ENCODE measurements at places on chromosomes 12 and 14. TPM values are rescaled to one million over a fixed set of nuclear protein-coding genes. Genes with fewer than 3 reads are reported as not detected.
A peak's percentile ranks its signal among the peaks of the same experiment; 100 is the strongest.

The INSM2 gene
- not detected for total RNA-seq

The LRRC9 gene
- total RNA-seq: not detected

The NYNRIN gene
- 15.1 TPM for total RNA-seq

The DACT1 gene
- not detected for total RNA-seq

The SMAGP gene
- 36.3 TPM for total RNA-seq

The TMEM63C gene
- total RNA-seq: 2.2 TPM

The ESRRB gene
- total RNA-seq: not detected

The VWF gene
- 0.88 TPM for total RNA-seq

The PDE3A gene
- not detected for total RNA-seq

DNA sequence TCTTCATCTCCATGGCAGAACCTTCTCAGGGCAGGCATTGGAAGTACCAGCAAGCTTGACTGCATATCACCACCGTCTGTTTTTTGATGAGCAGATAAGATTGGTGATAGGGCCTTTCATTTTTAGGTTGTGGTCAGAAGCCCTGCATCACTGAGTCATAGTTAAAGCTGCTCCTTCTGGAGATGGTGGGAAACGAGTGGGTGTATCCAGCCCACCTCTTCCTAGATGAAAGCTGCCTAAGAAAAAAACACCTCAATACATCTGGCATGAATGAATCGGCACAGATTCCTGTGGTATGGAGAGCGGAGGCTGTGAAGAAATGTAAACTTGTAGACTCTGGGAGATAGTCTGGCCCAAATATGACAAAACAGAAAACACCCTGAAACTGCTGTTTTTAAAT is 248.7 kb upstream of the EGLN3 start:
- DNase-seq: peak; percentile 43

GRCh38 chr14:55272387-55272786 is 1.2 kb downstream of the FBXO34 start:
- no peak for DNase-seq

GRCh38 chr12:132818562-132818961 is 10.1 kb downstream of the GOLGA3 start:
- DNase-seq: no peak

DNA sequence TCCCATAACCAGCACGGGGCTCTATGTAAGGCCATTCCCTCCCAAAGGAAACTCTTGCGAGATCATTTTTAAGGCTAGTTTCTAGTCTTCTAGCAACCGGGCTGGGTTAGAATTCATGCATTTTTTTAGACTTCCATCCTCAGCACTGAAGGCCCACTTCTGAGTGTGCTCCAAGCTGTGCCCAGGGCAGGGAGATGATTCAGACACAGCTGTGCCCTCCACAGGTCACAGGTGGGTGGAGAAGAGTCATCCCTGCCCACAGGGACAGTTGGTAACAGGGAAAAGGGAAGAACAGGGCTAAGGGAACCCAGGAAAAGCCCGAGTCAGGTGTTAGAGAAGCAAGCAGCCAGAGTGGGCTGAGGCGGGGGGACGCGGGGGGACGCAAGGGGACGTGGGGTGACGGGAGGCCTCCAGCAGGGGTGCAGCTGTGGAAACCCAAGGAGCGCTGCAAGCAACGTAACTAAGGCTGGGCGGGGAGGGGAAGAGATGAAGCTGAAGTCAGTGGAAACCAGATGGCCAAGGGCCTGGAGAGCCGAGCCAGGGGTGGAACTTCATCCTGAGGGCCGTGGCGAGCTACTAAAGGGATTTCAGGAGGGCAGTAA is 27.2 kb upstream of the PPP2R5C start:
- DNase-seq: peak; percentile 33

DNA sequence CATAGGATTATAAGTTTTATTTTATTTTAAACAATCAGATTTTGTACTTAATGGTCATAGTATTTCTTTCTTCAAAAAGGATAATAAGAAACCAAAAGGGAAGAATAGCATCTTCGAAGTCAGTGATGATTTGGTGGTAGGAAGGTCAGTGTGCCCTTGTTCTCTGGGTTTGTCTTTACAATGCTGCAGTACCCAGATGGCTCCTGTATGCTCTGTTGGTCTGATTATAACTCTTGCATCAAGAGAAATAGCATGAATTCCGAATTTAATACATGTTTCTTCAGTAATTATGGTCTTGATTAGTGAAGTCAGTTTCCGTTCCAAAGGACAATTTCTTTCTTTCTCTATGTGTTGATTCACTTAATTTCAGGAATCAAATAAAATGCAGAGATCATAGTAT is 180.2 kb downstream of the TMTC2 start:
- no peak for DNase-seq

- no peak for DNase-seq
Measured at GRCh38 chr12:82688596-82688995, 1.9 kb downstream of the TMTC2 start.

GRCh38 chr12:5808981-5809380 is 136.1 kb downstream of the ANO2 start:
- DNase-seq: no peak

GRCh38 chr12:110449799-110450497 is at the start of gene ARPC3:
ARPC3 (minus strand) TSS chr12:110450337; CDS start chr12:110450260, 77 bp downstream.
- peak; percentile 93 for DNase-seq

DNA sequence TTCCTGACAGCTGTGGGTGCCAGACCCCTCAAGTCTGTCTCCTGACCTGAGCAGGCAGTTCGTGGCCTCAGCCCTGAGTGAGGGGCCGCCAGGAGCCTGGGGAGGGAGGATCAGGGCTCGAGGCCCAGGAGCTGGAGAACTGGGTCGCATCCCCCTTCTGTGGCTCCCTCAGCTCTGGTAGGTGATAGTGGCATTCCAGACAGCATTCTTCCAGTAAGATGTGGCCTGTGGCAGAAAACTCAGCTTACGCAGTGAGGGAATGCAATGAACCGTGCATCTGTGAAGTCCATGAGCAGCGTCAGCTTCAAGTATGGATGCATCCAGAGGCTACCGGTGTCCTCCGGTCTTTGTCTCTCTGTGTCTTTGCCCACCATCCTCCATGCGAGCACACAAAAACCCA is 28.4 kb upstream of the FBRSL1 start:
- no peak for DNase-seq

DNA sequence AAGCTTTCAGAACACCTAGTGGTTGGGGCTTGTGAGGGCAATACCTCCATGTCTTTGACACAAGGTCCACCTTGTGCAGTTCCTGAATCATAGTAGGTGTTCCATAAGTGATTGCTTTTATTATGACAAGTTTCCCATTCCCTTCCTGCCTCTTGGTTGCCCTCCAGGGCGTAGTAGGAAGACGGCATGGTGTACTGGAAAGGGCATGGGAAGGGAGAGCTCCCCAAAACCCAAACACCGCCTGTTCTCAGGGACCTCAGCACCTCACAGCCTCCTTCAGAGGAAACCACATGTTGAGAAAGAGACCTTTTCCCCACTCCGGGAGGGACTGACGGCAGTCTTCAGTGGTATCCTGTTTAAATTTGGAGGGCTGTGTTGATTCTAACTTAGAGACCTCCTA is 21.1 kb downstream of the EVL start:
- no peak for DNase-seq

GRCh38 chr12:47449797-47450196 is 256.0 kb downstream of the RPAP3 start:
- DNase-seq: no peak

GRCh38 chr12:131894981-131895639 is 688 bp downstream of the ULK1 start:
- no peak for DNase-seq

DNA sequence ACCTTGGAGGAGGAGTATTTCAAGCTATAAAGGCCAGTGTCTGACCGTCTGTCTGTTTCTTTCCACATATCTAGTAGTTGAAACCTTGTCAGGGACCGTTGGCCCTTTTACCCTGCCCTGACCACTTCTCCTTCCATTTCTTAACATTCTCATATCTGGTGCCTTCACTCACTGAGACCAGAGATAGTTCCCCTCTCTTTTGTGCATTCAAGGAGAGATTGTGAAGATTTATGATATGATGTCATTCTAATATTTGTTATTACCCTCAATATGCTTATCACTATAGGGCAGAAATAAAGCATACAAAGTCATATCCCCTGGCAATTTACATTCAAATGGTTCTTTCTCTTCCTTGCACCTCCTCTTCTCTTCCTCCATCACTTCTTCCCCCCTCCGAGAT is 83.3 kb downstream of the PLXNC1 start:
- no peak for DNase-seq

GRCh38 chr12:3304436-3305165 is 186.4 kb upstream of the PRMT8 start:
- DNase-seq: peak; percentile 88

GRCh38 chr12:63424671-63425070 is 243.6 kb downstream of the DPY19L2 start:
- DNase-seq: no peak

DNA sequence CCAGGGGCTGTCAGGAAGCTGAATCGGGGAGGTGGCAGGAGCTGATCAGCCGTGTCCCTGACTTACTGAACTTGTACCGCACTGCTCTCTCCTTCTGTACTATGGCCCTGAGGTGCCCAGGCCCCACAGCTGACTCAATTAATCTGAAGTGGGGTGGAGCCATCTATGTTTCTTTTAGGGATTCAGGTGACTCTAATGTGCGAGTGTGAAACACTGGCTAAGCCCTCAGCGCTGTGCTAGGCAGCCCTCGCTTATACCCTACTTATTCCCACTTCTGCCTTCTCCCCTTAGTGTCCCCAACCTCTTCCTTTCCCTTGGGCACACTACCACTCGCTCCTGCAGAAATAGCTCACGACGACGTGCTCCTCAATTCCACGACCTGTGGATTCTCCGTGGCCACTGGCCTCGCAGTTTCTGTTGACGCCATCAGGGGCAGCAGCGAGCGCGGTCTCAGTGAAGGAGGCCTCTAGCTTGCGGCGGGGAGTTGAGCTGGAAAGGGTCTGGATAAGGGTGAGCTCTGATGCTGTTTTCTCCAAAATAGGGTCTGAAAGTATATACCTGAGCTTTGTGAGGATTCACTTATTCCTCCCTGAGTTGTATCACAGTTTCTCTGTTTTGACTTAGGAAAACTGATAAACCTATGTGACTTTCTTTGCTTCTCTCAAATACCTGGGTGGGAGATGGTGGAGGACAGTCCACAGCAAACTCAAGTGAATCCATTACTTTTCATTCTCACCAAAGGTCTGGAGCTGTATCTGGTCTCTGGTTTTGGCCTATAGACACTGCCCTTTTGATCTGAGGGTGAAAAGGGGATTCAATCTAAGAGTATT is 167.6 kb downstream of the SLC41A2 start:
- no peak for DNase-seq

- DNase-seq: no peak
Measured at GRCh38 chr12:111327474-111327873, 41.4 kb downstream of the PHETA1 start.

GRCh38 chr12:91133871-91134270 is 22.6 kb upstream of the LUM start:
- no peak for DNase-seq

DNA sequence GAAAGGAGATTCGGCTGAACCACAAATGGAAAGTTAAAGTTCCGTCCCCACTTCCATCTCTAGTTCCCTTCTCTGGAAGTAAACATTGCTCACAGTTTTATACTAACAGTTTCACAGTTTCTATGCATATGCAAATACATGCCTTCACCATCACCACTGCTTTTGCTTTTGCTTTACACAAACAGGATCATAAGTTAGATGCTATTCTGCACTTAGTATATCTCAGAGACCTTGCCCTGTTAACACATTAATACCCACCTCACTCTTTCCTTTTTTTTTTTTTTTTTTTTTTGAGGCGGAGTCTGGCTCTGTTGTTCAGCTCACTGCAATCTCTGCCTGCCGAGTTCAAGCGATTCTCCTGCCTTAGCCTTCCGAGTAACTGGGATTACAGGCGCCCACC is 890 bp downstream of the TEP1 start:
- no peak for DNase-seq

GRCh38 chr12:114655934-114656749 is 27.8 kb downstream of the TBX3 start:
- DNase-seq: no peak

- no peak for DNase-seq
Measured at GRCh38 chr12:121807642-121808347, 4.0 kb downstream of the SETD1B start.

GRCh38 chr12:44780221-44780790 is 95.8 kb downstream of the NELL2 start:
- no peak for DNase-seq

DNA sequence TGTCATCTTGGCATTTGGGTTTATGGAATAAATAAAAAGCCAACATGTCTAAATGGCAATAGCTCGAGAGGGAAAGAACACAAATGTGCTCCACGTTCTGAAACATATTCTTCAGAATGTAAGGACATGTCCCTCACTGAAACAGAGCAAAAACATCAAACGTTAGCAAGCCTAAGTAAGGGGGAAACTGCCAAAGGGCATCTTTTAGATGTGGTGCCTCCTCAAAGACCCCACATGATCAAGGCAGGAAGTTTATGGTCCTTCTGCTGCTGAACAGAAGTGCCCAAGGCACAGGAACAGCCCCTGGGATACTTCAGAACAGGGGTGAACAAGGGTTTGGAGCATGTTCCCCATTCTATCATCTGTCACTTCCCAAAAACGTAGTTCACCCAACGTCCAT is 227.0 kb downstream of the ANO2 start:
- no peak for DNase-seq

DNA sequence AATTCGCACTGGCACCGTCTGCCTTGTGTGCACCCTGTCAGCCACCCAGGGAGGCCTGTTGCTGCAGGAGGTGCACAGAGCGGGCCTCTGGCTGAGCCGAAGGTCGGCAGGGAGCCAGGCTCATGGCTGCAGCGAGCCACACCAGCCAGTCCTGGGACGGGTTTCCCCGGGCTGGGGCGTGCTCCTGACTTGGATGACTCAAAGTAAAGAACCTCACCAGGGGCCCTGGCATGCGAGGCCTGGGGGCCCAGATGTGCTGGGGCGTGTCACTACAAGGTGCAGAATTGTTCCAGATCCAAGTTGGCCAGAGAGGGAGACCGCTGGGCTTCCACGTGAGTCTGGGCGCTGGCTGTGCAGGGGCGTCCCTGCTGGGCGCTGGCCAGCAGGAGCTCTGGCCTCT is 34.5 kb downstream of the FBRSL1 start:
- DNase-seq: peak; percentile 96

DNA sequence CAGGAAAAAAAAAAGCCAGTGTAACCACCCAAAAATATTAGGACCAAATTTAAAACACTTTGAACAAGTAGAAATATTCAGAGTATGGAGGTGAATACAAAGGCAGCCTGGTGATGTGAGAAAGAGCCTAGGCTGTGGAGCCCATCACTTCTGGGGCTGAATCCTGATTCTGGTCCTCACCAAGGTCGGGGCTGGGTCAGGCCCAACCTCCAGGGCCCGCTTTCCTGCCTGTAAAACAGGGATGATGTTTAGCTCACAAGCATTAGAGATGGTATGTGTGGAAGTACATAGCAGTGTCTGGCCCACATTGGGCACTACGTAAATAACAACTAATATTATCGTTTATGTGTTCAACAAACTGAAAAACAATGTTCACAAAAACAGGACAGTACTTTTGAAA is 7.8 kb upstream of the CAMKK2 start:
- no peak for DNase-seq

DNA sequence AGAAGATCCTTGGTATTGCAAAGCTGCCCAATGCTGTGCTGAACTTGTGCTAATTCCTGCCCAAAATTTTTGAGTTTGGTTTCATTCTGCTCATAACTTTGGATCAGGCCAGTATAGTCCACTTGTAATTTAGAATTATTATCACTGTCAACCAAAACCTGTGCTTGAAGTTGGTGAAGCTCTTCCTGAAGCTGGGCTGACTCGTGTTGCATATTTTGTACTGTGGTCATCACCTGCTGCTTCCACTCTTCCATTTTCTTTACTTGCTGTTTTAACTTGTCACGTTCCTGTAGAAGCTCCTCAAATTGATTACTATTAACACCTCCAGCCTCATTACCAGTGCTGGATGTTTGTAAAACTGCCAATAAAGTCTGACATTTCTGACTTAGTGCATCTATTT is 35.8 kb downstream of the TRIP11 start:
- DNase-seq: no peak

- DNase-seq: no peak
Measured at GRCh38 chr12:123076604-123077297, 74.1 kb downstream of the PITPNM2 start.
